CD8-positive, alpha-beta T cell (primary cell): ENCODE measurements at places on chromosomes 7 and 10.

DNA sequence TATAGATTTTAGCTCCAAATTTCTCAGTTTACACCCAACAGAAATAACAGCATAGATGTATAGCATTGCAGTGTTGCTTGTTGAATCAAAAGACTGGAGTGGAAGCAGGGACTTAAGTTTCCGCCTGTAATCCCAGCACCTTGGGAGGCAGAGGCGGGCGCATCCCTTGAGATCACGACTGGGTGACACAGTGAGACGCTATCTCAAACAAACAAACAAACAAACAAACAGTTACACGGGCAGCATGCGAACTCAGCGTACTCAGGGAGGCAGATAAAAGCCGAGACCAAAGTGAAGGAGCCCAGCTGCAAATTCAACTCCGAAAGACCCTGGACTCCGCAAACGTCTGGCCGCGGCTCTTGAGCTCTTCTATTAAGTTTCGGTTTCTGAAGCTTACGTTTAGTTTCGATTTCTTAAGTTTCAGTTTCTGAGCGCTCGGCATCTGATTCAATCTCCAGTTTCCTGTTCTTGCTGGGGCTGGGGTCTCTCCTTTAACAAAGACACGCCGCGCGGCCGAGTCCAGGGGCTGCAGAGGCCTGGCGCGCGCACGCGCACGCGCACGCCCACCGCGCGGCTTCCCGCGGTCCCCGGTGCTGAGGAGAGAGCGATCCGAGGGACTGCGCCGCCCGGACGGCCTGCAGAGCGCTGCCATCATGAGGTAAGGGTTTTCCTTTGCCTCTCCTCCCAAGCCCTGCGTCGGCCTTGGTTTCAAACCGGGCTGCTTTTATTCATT lies at the start of gene IFIT5:
IFIT5 (plus strand) TSS at position 423 of the 733 bp plus-strand sequence; CDS start at position 654, 231 bp downstream.
- DNase-seq, result peak; percentile 81

- no peak for DNase-seq
Measured at GRCh38 chr7:888081-889024, 12.0 kb downstream of the GET4 start.

- DNase-seq, result no peak
Measured at GRCh38 chr10:79229071-79229541, 118.2 kb upstream of the PPIF start.

DNA sequence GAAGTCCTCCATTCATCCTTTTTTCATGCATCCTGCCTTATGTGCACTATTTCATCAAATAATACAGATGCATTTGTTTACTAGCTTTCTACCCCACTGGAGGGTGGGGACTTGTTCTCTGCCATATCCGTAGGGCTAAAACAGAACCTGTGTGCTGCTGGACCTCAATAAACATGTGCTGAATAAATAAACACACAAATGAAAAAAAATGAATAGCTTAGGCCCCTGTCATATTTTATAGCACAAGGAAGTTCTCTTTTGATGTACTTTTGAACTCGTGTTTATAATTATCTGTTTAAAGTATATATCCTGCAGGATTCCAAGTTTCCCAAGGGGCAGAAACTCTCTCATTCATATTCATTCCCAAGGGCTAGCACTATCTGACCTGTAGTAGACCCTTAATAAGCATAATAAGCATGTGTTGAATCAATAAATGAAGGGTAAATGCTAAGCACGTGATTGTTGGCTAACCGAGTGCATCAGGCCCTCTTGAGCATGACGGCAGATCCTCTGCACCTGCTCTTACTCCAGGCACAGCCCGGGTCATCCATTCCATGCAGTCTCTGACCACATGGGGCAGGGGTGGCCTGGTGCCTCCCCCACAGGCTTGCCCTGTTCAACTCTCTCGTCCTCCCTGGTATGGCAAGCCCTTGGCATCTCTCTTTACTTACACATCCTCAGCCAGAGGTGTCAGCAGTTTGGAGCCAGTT lies 474.1 kb upstream of the ZMIZ1 start:
- DNase-seq, result no peak

DNA sequence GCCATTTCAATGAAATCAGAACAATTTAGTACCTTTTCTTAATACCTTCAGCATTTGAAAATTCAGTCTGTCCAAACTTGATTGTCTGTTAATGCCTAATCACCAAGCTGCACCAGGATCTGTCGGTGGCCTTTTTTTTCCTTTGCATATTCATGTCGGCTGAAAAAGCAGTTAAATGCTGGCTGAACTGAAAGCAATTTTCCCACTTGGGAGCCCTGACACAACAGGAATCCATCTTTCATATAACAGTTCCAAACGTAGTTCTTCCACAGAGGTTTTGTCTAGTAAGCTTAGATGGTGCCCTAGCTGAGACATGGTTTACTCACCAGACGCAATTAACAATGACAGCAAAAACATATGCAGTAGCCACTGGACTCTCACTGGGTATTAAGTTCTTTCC lies 83.6 kb upstream of the CHCHD3 start:
- DNase-seq, result no peak

DNA sequence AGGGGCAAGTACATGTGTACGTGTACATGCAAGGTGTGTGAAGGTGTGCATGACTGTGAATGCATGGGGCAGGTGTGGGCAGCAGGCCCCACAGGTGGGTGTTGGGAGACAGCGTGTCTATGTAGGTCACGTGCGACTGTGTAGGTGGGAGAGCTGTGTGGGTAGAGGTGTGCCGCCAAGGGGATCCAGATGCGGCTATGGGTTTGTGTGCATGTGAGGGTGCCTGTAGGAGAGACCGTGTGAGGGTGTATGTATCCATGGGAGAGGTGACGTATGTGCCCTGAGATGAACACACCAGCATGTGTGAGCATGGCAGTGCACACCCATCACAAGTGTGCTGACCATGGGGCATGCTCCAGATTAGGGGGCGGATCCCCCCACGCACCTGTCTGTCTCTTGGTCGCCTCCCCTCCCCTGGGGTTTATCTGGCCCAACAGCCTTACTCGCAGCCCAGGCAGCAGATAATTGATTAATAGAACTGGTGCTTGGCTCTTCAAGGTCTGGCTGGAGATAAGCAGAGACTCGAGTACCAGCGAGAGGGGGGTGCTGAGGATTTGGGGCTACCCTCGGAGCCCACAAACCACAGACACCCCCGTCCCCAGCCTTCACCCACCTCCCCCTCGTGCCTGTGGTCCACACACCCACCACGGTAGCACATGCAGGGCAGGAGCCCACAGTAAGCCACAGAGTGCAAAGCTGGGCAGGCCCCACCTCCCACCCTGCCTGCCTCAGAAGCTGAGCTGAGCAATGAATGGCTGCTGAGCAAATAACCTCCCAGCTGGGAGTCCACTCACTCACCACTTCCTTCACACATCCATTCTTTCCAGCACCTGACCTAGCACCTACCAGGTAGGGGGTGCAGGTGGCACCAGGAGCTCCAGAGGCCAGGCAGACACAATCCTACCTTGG lies 41.4 kb upstream of the ZMIZ1 start:
- DNase-seq, result peak; percentile 41

GRCh38 chr10:58335306-58336005 lies 650 bp downstream of the UBE2D1 start:
- DNase-seq, result no peak

- DNase-seq, result no peak
Measured at GRCh38 chr7:127819975-127820731, 168.2 kb downstream of the SND1 start.

DNA sequence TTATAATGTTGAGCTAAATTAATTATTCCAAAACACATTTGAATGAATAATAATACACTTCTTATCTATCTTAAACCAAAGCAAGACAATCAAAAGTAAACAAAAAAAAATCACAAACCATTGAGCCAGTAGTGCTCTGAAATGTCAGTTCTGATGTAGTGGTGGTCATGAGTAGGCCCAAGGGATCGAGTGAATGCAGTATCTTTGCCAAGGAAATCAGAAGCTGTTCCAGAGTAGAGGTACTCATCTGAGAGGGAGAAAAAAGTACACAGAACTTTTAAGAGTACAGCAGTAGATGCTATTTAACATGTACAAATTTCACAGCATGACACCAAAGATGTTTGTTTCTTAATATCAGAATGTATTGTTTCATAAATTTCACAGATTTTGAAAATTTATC lies 121.5 kb downstream of the SEMA3D start:
- DNase-seq, result no peak

DNA sequence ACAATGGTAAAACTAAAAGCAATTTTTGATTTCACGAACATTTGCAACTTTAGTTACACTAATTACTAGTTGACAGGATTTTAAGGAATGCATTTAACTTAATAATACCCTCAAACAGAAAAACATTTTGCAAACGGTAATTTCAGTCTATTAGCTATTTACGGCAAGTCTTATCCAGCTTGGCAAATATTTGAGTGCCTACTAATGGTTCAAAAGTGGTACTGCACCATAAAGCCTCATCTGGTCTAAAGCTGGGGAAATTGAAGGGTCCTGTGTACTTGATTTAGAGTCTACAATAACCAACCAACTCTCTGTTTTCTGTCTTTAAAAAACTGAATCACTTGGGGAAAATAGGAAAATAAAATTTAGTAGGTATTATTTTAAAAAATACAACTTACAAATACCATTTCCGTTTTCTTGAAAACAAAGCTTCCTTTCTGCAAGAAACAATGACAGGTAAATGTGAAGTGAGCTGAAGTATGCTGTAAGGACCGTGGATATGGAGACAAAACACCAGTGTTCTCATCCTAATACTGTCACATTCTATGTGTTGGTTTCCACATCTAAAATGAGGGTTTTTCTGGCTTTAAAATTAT lies 142.3 kb downstream of the VPS50 start:
- DNase-seq, result peak; percentile 29

DNA sequence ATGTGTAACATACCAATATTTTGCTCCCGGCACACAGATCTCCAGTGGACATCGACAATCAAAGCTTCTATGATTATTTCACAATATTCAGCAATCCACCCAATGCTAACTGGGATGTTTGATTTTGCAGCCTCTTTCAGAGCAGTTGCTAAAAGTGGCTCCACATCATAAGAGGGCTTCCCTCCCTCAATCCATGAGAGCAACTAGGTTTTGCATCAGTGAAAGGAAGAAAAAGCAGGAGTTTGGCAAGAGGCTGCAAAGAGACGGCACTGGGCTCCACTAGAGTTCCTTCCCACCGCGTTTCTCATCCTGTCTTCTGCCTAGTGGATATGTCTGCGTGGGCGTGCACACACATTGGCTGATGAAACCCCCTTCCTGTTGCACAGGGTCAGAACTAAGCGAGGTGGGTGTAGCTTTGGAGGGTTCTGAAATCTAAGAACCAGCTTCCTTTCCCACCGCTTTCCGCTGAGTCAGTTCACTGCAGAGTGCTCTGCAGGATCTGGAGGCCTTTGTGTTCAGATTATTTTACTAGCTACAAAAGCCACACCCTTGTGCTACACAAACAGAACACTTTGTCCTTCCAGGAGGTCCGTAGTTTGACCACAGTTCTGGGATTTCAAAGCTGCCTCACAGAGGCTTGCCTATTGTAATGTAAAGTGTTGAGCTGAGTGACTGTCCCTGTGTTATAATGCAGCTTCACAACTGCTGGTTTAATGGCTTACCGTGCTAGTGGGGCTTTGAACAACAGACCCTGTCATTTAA lies 28.1 kb downstream of the ARL4A start:
- peak; percentile 11 for DNase-seq

DNA sequence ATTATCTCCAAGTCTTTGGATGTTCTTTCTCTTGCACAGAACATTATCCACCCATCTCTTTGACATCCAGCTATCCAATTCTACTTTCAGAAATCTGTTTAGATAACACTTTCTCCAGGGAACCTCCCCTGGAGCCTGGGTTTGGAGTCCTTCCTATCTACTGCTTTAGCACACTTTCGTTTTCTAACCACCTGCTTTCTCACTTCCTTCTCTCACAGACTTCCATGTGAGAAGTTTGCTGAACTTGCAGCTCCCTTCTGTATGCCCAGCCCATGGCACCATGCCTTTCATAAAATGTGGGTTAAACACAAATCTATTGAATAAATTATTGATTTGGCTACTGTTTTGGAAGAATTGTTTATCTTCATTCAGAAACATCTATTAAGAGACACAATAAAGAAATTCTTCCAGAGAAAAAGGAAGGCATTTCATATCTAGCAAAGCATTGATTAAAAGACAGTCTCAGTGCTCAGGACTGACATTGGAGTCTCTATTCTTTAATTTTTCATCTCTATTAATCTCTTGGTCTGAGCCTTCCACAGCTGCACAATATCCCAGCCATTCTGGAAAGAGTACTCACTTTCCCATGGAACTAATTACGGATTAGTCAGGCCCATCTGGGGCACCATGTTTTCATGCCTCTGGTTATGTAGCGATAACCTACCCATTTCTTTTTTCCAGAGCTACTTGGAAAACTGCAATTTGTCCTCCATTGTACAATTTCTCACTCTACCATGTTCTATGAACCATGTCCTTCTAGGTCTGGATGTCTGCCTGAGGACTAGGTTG lies 1077.3 kb downstream of the SORCS3 start:
- no peak for DNase-seq

GRCh38 chr7:46233585-46234329 lies 312.7 kb upstream of the IGFBP3 start:
- DNase-seq, result no peak

DNA sequence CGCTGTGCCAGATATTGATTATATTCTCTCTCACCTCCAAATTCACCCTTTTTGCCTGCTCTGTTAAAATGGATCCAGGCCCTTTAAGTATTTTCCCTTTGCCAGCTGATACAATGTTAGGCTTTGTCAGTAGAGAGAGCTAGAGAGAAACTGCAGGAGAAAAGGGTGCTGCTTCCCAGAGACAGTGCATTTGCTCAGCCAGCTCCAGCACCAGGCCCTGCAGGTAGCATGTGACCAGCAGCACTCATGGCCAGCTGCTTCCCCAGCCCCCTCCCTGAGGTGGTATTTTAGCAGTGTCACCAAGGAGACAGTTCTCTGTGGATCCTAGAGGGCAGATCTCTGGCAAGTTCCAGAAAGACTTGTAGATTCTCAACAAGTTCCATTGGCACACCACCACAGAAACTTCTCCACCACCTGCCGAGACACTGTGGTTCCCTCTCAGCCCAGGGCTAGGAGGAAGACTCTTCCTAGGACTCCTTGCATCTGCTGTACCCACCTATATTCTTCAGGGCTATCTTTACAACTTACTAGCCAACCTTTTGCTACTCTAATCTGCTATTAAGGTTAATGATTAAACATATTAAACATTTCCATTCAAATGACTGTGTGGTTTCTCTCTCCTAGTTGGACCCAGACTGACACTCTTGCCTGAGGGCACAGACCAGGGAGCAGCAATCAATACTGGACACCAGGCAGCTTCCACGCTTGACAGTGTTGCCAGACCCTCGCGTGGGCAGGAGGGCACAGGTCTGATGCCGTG lies 35.6 kb upstream of the ADAM12 start:
- DNase-seq, result no peak

DNA sequence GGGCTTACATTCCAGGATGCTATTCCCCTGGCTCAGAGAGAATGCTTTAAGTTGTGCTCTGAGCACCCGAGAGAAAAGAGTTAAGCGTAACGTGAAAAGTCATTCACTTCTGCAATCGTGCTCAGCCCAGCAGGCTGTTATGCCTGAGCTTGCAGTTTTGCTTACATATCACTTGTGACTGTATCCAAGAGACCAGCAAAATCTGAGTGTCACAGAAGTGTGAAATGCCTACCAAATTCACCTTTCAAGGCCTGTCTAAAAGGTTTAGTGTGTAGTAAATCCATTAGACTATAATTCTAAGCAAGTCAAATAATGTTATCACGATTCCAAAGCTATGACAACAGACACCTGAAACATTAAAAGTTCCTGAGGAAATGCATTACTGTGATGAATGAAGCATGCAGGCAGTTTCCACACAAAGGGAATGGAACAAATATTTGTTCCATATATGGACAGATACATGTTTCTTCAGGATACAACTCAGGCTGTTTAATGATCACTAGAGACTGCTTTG lies 20.1 kb downstream of the ITGB1 start:
- DNase-seq, result no peak
